Glomerular endothelial cell (primary cell): ENCODE measurements at places on chromosomes 7 and 10. TPM values are rescaled to one million over a fixed set of nuclear protein-coding genes. Genes with fewer than 3 reads are reported as not detected.

The NCAPG2 gene
- 6.0 and 12.7 TPM in 2 replicates for total RNA-seq

GRCh38 chr10:93598157-93598556, 2.9 kb downstream of the RBP4 start:
- DNase-seq: no peak

The FAM25A gene
- not detected in 2 replicates for total RNA-seq

DNA sequence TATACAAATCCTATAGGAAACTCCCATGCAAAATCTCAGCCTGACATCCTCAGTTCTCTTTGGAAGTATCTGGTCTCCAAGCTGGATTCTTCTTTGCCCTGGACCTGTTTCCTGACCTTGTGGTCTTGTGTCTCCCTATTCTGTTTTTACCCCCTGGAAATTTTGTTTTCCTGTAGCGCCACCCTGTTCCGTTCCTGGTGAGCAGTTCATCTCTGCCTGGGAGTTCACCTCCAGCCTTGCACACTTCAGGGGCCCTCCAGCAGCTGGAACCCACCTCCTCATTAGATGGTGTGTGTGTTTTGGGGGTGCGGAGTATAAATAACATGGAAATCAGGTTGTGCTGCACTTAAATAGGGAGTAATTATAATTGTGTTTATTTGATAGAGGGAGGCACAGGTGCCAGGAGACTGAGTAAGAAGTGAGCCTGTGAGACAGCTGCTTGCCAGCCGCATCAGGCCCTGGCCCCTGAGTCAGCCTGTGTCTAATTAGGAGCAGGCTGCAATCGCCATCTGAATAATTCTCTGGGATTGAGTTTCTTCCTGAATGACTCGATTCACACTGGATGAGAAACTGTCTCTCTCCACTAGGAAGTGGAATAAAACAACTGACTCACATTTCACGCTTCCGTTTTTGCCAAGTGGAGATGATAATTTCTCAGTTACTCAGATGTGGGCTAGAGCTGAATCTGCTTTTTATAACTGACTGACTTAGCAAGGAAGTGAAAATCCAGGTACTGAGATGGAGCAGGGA, 69.4 kb upstream of the HECTD2 start:
- DNase-seq: peak; percentile 87

DNA sequence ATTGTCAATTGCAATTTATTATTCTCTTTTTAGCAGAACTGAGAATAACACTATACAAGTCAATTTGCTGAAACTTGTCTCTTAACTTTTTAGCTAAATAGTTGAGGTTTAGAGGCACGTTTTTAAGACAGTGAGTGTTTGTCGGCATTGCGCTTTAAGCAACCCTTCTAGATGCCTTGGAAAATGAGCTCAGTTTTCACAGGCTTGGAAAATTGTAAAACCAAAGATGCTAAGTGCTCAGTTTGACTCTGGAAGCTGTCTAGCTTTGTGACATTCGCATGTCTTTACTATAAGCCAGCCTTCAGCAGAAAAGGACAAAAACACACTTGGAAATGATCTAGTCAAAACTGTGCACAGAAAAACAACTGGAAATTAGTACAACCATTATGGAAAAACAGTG, 500.4 kb downstream of the NEBL start:
- DNase-seq: no peak
